Panc1 (cell line): ENCODE measurements at places on chromosomes 12 and 14.

GRCh38 chr14:77270361-77271112 is 469 bp downstream of the NGB start:
- no peak for DNase-seq

DNA sequence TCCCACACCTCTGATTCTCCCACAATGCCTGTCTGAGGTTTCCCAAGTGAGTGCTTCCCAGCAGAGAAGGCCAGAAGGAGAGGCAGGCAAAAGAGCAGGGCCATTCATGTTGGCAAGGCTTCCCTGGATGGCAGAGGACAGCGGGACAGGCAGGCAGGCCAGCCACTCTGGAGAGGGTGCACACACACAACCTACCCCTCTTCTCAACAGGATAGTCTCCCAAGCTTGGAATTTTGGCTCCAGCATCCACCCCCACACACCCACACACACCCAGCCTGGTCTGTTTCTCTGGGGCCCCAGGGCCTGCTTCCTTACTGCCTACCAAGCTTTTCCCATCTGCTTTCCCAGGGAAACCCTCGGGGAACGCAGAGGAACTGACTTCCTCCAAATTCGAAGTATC is 15.4 kb upstream of the RACGAP1 start:
- no peak for DNase-seq

DNA sequence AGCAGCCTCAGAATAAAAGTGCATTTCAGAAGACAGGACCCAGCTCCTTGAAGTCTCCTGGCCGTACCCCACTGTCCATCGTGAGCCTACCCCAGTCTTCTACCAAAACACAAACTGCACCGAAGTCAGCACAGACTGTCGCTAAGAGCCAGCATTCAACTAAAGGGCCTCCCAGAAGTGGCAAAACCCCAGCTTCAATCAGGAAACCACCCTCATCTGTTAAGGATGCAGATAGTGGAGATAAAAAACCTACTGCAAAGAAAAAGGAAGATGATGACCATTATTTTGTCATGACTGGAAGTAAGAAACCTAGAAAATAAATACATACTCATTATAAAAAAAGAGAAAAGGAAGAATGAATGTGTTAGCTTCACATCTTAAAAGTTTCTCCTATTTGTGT is 51.1 kb downstream of the GAS2L3 start:
- no peak for DNase-seq

DNA sequence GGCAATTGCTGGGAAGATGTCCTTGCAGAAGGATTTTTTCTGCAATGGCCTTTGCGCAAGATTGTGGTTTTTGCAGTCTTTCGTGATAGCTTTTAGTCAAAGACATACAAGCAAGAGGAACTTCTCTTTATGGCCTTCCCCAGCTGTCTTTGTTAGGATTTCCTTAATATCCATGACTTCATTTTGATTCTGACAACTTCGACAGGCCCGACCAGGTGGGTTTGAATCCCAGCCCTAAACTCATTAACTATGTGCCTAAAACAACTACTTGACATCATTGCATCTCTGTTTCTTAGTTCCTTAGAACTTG is 13.3 kb upstream of the VRK1 start:
- no peak for DNase-seq

DNA sequence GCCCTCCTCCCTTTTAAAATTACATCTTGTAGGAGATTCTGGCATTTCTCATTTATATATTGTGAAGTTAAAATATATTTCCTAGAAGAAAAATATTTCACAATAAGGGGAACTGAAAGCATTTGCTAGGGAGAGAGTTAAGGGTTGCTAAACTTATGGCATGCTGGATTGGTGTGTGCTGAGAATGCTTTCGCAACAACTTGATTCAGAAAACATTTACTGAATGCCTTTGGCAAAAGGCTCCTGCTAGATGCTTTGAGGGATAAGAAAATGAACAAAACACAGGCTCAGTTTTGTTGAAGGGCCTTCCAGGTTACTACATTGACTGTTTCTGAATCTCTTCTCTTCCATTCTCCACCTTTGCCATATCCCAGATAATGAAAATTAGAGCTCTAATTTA is 67.5 kb downstream of the DIP2B start:
- no peak for DNase-seq
